Sigmoid colon (tissue), 7 donors: ENCODE measurements at places on chromosomes 1 and 21.

DNA sequence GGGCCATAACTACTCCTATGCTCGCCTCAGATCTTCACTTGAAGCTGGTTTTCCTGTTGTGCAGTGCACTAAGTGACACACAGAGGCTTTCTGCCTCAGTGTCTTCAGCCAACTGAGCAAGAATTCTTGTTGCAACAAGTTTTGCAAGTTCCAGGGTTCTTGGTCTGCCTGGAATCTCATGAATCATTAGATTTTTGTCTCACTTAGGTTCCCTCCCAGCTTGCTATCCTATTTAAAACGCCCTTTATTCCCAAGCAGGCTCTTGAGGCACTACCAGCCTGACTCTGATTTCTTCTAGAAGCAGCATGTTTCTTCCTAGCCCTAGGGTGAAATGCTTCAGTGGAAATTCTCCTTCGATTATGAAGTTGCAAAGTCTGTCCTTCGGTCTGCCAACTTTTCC, 158.8 kb downstream of the C1orf21 start:
- no peak for DNase-seq

DNA sequence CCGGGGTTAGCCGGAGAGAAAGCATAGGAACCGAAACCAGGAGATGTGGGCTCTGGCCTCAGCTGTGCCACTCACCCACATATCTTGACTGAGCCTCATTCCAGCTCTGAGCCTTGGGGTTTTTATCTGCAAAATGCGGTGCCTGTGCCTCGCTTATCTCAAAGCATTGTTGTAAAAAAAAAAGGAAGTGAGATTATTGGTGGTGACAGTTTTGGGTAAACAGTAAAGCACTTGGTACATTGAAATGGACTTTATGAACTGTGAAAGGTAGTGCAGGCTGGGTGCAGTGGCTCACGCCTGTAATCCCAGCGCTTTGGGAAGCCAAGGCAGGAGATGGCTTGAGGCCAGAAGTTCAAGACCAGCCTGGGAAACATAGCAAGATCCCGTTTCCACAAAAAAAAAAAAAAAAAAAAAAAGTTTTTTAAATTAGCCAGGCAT, 3.8 kb downstream of the PTAFR start:
- DNase-seq, result no peak

DNA sequence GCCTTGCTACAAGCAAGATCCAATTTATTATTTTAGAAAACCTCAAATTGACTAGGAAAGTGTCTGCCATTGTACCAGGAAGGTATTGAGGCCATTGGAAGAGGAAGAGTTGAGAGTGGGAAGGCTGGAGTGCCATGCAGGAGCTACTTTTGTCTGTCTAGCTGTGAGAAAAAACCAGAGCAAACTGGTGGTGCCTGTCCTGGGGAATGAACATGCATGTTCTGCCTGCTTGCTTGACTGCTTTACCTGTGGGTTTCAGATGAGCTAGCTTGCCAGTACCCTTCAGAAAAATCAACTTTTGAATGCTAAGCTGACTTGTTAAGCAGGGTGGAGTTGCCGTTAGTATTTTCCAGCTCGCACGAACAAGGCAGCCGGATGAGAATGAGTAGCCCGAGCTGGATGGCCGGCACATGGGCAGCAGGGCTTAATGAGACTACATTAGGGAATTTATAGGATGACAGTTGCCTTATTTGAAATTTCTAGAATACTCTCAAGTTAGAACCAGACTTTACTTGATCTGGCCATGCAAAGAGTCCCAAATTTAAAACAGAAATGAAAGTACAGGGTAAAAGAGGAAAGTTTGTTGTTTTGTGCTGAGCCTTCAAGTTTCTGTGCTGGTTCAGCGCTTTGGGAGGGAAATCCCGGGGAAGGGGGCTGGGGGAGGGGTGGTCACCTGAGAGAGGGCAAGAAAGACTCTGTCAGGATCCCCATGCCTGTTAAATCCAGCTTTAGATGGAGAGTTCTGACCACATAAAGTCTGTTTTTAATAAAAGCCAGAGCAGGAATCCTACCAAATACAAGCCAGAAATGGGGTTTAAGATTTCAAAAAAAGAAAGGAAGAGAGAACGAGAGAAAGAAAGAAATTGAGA, 29.6 kb upstream of the C1orf105 start:
- peak; percentile 62 for DNase-seq

GRCh38 chr1:3557366-3557765, 53.9 kb downstream of the MEGF6 start:
- no peak for DNase-seq

DNA sequence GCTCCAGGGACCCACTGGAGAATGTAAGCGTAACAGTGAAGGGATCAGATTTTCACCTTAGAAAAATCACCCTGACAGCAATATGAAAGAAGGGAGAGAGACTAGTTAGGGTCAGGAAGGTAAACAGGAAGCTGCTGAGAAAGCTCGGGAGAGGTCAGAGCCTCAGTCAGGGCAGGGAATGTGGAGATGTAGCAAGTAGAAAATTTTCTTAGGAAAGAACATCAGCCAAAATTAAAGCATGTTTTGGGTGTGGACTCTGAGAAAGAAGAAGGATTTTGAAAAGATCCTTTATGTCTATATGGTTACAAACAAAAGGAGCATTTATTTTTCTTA, 16.7 kb upstream of the ERICH3 start:
- DNase-seq, result no peak

GRCh38 chr1:46673749-46674182, 2.1 kb downstream of the TEX38 start:
- DNase-seq, result no peak

DNA sequence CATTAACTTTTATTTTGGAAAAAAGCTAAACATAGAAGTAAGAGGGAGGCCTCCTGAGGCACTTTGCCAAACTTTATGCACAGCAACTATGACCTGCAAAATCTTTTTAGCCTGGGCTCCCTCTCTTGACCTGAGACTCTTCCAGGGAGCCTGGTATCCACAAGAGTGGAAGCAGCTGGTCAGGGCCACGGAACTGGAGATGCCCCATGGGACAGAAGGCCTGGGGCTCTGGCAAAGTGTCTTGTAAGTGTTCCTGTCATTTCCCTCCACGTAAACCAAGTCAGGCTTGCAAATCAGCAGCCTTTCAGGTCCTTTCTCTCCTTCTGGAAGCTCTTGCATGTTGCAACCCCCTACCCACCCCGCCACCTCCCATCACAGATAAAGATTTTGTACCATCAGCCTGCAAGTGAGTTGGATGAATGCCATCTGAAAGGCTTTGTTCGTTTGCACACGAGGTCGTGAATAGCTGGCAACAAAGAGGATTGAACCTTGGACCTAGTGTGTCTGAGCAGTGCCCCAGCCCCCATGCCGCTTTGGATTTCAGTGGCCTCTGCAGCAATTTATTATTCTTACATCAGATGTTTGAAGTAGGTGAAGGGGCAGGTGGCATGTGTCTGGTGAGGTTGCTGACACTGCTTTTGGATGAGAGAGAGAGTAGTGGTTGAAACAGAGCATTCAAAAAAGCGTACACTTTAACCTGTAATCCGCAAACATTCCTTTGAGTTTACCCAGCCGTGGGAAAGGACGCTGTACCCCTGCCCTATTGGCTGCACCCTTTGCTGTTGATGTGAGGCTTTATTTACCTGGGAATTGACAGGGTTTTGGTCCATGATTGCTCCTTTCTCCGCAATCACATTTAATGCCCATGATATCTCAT, 91.6 kb downstream of the GALNT2 start:
- DNase-seq, result no peak
